NCI-H69 (cell line): ENCODE measurements at places on chromosomes 6 and 20.
A peak's percentile ranks its signal among the peaks of the same experiment; 100 is the strongest.

DNA sequence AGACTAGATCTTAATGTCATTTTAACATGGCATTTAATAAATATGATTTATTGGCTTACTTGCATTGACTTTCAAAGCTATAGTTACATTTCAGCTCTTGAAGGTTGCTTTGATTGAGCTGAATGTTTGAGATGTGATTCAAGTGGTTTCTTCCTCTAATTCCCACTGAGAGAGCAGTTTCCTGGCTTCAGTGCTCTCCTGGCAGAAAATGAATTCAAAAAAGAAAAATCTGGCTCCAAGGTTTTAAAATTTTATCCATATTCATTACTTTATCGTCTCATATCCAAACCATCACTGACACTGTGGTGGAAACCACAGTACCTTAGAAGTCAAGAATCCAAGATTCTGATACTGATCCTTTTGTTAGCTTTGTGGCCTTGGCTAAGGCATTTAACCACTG, 263.1 kb upstream of the HSF2 start:
- DNase-seq, result no peak

- no peak for DNase-seq
These were observed 39.7 kb downstream of the SUN5 start for GRCh38 chr20:32964575-32964974.

DNA sequence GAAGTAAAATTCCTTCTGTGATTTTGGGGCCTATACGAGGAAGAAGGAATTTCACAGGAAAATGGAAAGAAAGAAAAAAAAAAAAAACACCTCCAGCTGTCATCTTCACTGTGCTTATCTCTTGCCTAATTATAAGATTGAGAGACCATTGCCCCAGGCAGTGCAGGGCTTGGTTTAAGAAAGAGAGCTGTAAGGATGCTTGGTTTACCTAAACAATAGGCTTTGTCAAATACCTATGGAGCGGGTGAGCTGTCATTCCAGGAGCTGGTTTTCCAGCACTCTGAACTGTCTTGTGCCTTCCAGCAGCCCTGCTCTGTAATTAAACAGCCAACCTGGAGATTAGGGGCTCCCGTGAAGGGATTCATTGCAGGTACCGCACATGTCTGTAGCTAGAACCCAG, 137.8 kb downstream of the EDN3 start:
- peak; percentile 49 for DNase-seq

DNA sequence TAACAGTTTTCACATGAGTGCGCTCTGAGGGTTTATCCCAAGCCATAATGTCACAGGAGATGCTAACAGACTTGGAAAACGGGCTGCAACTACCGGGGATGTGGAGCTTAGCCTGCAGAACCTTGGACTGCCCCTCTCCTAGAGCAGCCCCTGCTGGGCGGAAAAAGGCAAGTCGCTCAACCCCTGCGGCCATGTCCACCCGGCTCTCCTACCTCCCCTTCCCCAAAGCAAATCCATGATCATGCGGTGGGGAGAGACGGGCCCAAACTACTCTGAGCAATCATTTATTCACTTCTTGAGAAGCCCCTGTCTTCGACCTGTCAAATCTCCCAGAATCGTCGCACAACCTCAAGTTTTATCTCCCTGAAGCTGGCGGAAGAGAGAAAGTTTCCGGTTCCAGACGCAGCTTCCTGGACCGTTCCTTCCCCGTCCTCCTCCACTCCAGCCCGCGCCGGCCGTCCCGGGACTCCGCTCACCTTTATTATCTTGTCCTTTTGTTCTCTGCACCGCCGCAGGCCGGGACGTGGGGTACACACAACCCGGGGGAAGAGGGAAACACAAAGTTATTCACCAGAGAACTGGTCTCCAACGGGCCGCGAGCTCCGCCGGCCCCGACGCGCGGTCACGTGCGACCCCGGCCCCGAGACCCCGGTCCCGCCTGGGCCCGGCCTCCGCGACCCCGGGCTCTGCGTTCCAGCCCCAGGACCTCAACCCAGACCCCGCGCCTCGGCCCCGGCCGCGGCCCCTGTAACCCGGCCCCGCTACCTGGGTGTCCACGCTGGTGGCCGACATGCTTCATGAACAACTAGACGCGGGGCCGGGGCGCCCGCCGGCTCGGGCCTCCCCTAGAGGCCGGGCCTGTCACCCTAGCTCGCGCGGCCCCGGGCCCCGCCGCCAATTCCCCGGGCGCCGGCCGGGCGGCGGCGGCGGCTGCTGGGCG, 560 bp downstream of the YTHDF1 start:
- DNase-seq, result peak; percentile 31

DNA sequence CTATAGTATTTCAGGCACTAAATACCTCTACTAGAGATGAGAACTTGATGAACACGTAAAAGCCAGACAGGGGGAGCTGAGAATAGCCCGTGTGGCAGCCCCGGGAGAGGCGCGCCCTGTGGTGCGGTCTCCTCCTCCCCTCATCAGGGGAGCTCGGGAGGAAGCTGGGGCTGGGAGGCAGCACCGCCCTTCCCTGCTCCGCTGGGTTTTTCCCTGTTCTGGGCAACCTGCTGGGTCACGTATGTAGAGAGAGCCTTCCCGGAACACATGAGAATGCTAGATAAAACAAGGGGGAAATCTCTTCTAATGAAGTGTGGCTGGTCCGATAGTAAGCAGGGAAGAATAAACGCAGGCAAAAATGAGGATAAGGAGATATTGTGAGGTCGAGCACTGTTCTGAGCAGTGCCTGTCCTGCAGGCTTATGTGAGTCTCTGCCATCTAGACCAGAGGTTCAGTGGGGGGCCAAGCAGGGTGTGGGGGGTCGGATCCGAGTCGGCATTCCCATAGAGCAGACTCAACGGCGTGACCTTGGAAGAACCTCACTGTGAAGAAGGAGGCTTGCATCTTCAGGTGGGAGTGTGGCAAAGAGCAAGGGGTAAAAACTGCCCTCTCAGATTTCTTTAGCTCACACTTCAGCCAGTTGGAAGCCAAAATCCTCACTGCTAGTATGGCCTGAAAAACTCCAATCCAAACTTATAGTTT, 13.4 kb upstream of the RPS6KA2 start:
- no peak for DNase-seq

- DNase-seq, result no peak
These were observed 108.0 kb downstream of the ZMYND8 start for GRCh38 chr20:47248448-47248966.

DNA sequence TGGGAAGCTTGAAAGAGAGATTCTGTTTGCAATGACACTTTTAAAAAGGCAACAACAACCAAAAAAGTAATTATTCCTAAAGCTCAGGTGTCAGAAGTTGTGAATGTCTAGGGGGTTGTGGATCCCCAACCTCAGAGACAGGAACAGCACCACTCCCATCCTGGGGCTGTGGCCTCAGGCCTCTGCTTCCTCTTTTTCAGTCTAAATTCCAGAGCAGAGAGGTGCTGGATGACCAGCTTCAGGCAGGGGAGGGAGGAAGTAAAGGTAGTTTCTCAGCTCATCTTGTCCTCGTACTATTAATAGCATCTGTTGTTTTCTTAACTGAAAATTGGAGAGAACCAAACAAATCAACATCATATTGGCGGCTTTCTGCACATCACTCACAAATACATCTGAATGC, 8.3 kb downstream of the NT5E start:
- DNase-seq, result no peak

GRCh38 chr6:165846123-165846966, 183.3 kb upstream of the PDE10A start:
- peak; percentile 55 for DNase-seq

- no peak for DNase-seq
These were observed 37.6 kb downstream of the GOPC start for GRCh38 chr6:117564681-117565080.
